ENCODE measurements at places on chromosomes 7 and 10. TPM values are rescaled to one million over a fixed set of nuclear protein-coding genes. Genes with fewer than 3 reads are reported as not detected.

ITIH2 gene
- not detected for total RNA-seq

SH2D4B gene
- not detected for total RNA-seq

ZNF775 gene
- 21.0 TPM for total RNA-seq

SFMBT2 gene
- 0.06 TPM for total RNA-seq

- DNase-seq, result peak; percentile 47
Measured at GRCh38 chr7:32068411-32069101, 1.7 kb downstream of the PDE1C start.

- no peak for DNase-seq
Measured at GRCh38 chr10:43867113-43867512, 218.4 kb upstream of the ZNF32 start.

- no peak for DNase-seq
Measured at GRCh38 chr10:27391325-27391724, 112.8 kb upstream of the RAB18 start.

GRCh38 chr10:52679117-52679516 is 93.5 kb downstream of the MBL2 start:
- no peak for DNase-seq

DNA sequence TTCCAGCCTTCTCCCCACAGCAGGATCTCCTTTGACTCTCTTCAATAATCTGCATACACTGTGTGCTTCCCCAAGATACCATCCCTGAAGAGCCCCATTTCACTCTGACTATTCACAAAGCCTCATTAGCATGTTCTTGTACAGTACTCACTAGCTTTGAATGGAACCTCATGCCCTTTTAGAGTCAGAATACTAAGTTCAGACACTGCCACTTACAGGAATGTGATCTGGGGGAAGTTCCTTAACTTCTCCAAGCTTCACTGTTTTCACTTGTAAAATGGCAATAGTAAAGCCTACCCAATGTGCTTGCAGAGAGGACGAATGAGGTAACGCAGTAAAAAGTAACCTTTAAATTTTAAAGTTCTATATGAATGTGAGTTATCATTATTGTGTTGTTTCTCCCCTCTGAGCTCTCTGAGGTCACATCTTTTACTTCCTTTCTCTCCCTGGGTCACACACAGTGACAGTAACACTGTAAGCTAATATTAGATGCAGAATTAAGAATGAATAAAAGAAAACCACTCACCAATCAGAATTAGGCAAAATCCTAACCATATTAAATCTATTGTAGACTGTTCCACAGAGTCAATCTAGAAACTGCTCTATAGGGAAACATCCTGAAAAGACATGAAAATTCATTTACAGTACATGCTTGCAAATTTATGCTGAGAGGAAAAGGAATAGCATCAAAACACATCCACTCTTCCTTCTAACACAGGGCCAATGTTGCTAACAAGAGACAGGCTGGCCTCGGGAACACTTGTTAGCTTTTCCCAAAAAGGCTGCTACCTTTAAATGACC is 64.2 kb upstream of the IL6 start:
- DNase-seq, result no peak

GRCh38 chr7:20299145-20299544 is 31.6 kb upstream of the ITGB8 start:
- no peak for DNase-seq

DNA sequence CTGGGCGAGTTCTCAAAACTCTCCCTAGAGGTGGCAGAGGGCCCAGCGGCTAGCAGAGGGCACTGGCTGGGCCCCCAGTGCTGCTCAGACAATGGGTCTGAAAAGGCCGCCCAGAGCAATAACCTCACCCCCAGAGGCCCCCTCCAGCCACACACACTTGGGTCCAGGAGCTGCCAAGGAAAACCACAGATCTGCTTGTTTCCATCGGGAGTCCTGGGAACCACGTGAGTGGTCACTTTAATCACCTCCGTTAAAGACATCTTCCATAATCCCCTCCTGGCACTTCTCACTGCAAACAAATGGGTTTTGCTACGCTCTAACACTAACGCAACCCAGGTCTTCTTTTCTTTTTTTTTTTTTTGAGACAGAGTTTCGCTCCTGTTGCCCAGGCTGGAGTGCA is 30.0 kb downstream of the NUDT1 start:
- DNase-seq, result no peak

- DNase-seq, result no peak
Measured at GRCh38 chr7:73851410-73852338, 9.3 kb upstream of the TMEM270 start.

DNA sequence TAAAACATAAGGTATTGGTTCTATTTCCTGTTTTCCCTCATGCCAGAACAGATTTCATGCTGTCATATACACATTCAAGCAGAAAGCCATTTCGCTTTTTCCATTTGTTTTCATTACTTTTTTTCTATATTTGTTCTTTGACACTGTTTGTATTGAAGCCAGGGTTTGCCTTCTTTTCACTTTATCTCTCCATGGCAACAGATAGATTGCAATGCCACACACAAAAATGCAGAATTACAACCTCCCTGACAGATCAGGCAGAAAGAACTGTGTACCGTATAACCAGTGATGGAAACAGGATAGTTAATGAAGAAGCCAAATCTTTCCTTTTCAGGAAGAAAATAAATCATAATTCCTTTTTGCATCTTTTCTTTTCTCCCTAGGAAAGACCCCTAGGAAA is 103.0 kb upstream of the PCGF5 start:
- no peak for DNase-seq

DNA sequence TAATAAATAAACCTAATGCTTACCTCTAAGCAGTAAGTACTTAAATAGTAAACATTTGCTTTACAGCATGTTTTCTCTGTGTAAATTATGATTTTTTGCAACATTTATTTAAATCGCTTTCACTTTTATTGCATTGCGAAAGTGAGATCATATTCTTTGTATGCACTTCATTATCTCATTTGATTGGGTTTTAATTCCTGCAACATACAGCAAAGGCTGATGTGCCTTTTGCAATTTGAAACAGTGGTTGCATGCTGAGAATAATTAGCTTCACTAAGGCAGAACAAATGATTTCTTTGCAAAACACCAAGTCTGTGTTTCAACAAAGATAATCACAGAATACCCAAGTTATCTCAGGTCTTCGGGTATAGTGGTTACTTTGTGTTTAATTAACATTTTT is 16.3 kb upstream of the THSD7A start:
- DNase-seq, result no peak

All from G401 (cell line).